ENCODE measurements at places on chromosomes 12 and 14. TPM values are rescaled to one million over a fixed set of nuclear protein-coding genes. Genes with fewer than 3 reads are reported as not detected.

Gene KLHL33
- total RNA-seq: 0.46 TPM

Gene KRT3
- not detected for total RNA-seq

Gene DPPA3
- not detected for total RNA-seq

Gene ANKRD9
- 22.7 TPM for total RNA-seq

Gene RASSF9
- total RNA-seq: 0.36 TPM

Gene AQP6
- 0.56 TPM for total RNA-seq

Gene KRT75
- not detected for total RNA-seq

Gene KRT4
- total RNA-seq: not detected

Gene FAIM2
- total RNA-seq: 0.36 TPM

Gene HRK
- total RNA-seq: not detected

Gene PTPN6
- 42.3 TPM for total RNA-seq

Data from omental fat pad (tissue), 4 donors.